ENCODE measurements at places on chromosomes 7 and 10. TPM values are rescaled to one million over a fixed set of nuclear protein-coding genes. Genes with fewer than 3 reads are reported as not detected.

DNA sequence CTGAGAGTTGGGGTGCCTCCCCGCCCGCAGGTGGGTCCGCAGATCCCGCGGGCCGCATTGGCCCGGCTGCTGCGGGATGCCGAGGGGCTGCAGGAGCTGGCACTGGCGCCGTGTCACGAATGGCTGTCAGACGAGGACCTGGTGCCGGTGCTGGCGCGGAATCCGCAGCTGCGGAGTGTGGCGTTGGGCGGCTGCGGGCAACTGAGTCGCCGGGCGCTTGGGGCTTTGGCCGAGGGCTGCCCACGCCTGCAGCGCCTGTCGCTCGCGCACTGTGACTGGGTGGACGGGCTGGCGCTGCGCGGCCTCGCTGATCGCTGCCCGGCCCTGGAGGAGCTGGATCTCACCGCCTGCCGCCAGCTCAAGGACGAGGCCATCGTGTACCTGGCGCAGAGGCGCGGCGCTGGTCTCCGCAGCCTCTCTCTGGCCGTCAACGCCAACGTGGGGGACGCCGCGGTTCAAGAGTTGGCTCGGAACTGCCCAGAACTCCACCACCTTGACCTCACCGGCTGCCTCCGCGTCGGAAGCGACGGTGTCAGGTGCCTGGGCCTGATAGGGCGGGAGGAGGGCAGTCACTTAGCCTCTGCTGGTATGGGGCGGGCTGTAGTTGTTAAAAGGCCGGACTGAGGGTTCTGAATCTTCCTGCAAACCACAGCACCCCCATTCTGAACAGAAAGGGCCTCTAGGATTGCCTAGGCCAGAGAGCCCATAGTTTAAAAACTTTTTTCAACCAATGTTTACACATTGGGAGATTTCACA, 1.3 kb downstream of the FBXL15 start:
- H3K27ac ChIP-seq, result peak overlapping the region; percentile 73
- H3K4me1 ChIP-seq, result peaks cover 39% of the 10 kb centered on the region
- H3K27me3 ChIP-seq, result no peaks in the 10 kb centered on the region
- no peak for DNase-seq

The CHRM2 gene
- 1.2 TPM for total RNA-seq

The FOXP2 gene
- 29.7 TPM for total RNA-seq

- H3K36me3 ChIP-seq, result no peaks in the 10 kb centered on the region
- H3K4me3 ChIP-seq, result no peak overlapping the region
- H3K27ac ChIP-seq, result no peak overlapping the region
- peaks cover 9% of the 10 kb centered on the region for H3K4me1 ChIP-seq
Observed at GRCh38 chr7:99693427-99694200, 13.8 kb upstream of the CYP3A5 start.

- H3K27ac ChIP-seq, result no peak overlapping the region
- DNase-seq, result no peak
- H3K27me3 ChIP-seq, result no peaks in the 10 kb centered on the region
Observed at GRCh38 chr10:101397140-101397539, 43.2 kb downstream of the BTRC start.

GRCh38 chr7:90972906-90973550, 291.2 kb upstream of the FZD1 start:
- H3K36me3 ChIP-seq, result no peaks in the 10 kb centered on the region
- H3K4me3 ChIP-seq, result no peak overlapping the region
- no peak overlapping the region for H3K27ac ChIP-seq
- no peaks in the 10 kb centered on the region for H3K4me1 ChIP-seq
- no peaks in the 10 kb centered on the region for H3K27me3 ChIP-seq

- H3K27me3 ChIP-seq, result no peaks in the 10 kb centered on the region
- no peak overlapping the region for H3K4me3 ChIP-seq
- no peaks in the 10 kb centered on the region for H3K36me3 ChIP-seq
- no peak for DNase-seq
- H3K4me1 ChIP-seq, result no peaks in the 10 kb centered on the region
Observed at GRCh38 chr10:4623200-4623599, 202.8 kb upstream of the AKR1E2 start.

DNA sequence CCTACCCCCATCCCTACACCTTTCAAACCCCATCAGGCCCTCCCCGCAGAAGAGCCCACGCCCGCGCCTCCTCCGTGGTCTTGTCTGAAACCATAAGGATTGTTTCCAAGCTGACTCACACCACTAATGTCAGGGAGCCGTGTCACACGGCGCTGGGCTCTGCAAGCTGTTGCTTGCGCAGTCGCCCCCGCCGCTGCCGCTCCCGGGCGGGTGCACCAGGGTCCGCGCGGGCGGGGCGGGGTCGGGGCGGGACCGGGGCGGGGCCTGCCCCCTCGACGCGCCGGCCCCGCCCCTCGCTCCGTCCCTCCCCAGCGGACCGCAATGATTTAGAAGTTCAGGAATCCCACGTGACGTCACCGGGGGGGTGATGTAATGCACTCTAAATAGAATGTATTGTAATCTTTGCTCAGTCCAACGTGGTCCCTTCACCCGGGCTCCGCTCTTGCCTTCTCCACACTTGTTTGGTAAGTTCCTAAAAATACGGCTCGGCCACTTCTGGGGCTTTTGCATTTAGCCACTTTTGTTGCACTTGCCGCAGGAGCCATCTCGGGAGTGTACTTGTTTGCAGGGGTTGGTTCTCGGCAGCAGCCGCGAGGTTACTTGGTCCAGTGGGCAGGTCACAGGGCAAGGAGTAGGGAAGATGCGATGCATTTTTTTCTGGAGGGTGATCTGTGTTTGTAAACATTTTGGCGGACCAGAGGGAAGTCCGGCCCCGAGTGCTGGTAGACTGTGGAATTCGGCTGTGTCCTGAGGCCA, 3.2 kb upstream of the CREB5 start:
- H3K4me1 ChIP-seq, result peaks cover 52% of the 10 kb centered on the region
- H3K27ac ChIP-seq, result peak overlapping the region; percentile 87
- no peak for DNase-seq
- no peaks in the 10 kb centered on the region for H3K27me3 ChIP-seq

GRCh38 chr10:120318862-120319261, 138.2 kb upstream of the PLPP4 start:
- H3K36me3 ChIP-seq, result no peaks in the 10 kb centered on the region
- H3K4me3 ChIP-seq, result no peak overlapping the region
- H3K4me1 ChIP-seq, result no peaks in the 10 kb centered on the region
- no peak for DNase-seq
- no peak overlapping the region for H3K27ac ChIP-seq

DNA sequence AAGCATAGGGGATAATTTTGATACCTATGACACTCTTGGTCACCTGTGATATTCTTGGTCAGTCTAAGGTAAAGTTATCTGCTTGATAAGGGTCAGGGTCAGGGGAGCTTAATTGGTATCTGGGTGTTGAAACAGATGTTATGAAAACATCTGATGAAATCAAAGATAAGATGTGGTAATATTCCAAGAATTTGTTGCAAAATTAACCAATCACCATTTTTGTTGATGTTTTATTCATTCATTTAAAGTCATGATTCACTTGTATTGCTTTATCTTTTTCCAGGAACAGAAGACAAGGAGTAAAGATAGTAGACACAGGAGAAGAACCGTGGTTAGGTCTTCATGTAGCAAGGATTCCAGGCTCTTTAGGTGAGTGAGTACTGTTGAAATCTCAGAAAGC, 103.1 kb downstream of the SEMA3C start:
- DNase-seq, result no peak
- no peaks in the 10 kb centered on the region for H3K36me3 ChIP-seq
- no peaks in the 10 kb centered on the region for H3K4me1 ChIP-seq
- H3K27me3 ChIP-seq, result no peaks in the 10 kb centered on the region
- no peak overlapping the region for H3K4me3 ChIP-seq

The CHAT gene
- total RNA-seq, result not detected
